ENCODE measurements at places on chromosomes 5 and 9.

DNA sequence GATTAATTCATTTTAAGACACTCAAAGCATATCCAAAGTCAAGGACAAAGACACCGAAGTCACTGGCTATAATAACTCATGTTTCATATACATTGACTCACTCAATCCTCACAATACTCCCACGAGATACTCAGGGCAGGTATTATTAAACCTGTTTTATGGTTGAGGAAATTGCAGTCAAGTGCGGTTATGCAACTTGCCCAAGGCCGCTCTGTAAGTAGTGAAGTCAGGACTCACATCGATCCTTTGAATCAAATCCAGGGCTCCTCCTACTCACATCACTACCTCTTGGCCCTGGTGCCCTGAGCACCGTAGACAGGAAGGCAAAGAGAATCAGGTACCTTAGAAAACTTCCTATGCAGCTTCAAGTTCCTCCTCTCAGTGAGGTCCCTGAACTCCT is 87.8 kb upstream of the APC start:
- no peak for DNase-seq
- no peaks in the 10 kb centered on the region for H3K36me3 ChIP-seq
- H3K27ac ChIP-seq: no peak overlapping the region
- H3K4me3 ChIP-seq: no peak overlapping the region
- peaks cover 54% of the 10 kb centered on the region for H3K27me3 ChIP-seq
- no peaks in the 10 kb centered on the region for H3K4me1 ChIP-seq

- H3K27ac ChIP-seq: no peak overlapping the region
- no peak overlapping the region for H3K4me3 ChIP-seq
- H3K36me3 ChIP-seq: no peaks in the 10 kb centered on the region
- no peak for DNase-seq
- no peaks in the 10 kb centered on the region for H3K4me1 ChIP-seq
- peaks cover 4% of the 10 kb centered on the region for H3K27me3 ChIP-seq
Measured at GRCh38 chr9:20419533-20419932, 202.8 kb downstream of the MLLT3 start.

GRCh38 chr9:114034661-114035062 is 43.4 kb downstream of the AMBP start:
- no peaks in the 10 kb centered on the region for H3K27me3 ChIP-seq
- no peak for DNase-seq
- peaks cover 21% of the 10 kb centered on the region for H3K36me3 ChIP-seq
- no peaks in the 10 kb centered on the region for H3K4me1 ChIP-seq

- H3K4me3 ChIP-seq: no peak overlapping the region
- no peak overlapping the region for H3K27ac ChIP-seq
- DNase-seq: no peak
Measured at GRCh38 chr9:761176-761792, 80.2 kb upstream of the DMRT1 start.

- H3K4me3 ChIP-seq: peak overlapping the region; percentile 94
- no peaks in the 10 kb centered on the region for H3K27me3 ChIP-seq
- DNase-seq: peak; percentile 62
- H3K36me3 ChIP-seq: no peaks in the 10 kb centered on the region
- H3K4me1 ChIP-seq: peaks cover 53% of the 10 kb centered on the region
Measured at GRCh38 chr5:14665949-14666348, 1.4 kb downstream of the OTULIN start.

DNA sequence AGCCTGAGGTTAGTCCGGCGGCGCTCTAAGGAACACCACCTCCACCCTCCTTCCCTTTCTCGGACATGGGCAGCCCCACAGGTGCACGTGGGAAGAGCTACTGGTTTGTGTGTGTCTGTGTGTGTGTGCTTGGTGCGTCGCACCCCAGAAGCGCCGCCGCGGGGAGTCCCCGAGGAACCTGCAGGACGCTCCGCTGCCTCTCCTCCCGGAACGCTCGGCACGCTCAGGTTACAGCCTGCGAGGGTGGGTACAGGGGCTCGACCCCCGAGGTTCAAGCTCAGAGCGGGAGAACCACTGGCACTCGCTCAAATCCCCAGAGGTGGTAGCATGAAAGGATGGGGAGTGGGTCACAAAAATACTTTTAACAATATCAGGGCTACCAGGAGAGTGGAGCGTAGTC is 2.0 kb downstream of the ASTN2 start:
- no peak for DNase-seq
- H3K27me3 ChIP-seq: peaks cover 47% of the 10 kb centered on the region
- H3K27ac ChIP-seq: no peak overlapping the region
- no peaks in the 10 kb centered on the region for H3K4me1 ChIP-seq
- H3K36me3 ChIP-seq: no peaks in the 10 kb centered on the region
- H3K4me3 ChIP-seq: no peak overlapping the region

DNA sequence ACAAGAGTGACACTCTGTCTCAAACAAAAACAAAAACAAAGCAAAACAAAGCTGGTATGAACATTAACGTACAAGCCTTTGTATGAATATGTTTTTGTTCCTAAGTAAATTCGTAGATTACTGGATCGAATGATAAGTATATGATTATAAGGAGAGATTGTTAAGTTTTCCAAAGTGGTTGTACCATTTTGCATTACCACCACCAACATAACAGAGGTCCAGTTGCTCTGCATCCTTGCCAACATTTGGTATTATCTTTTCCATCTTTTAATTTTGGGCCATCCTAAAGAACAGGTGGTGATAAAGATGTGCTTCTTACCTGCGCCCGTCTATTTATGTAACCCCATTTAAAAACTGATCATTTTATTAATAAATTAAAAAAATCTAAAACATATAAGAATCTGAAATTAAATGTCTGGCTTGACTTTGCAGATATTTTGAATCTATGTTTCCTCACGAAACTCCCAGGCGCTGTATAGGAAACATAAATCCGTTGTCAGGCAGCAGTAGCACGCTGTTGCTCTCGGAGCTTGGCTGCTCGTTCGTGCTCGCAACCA is 593 bp upstream of the NAA35 start:
- H3K27me3 ChIP-seq: peaks cover 10% of the 10 kb centered on the region
- DNase-seq: no peak
- peaks cover 14% of the 10 kb centered on the region for H3K36me3 ChIP-seq
- H3K4me1 ChIP-seq: peaks cover 16% of the 10 kb centered on the region

DNA sequence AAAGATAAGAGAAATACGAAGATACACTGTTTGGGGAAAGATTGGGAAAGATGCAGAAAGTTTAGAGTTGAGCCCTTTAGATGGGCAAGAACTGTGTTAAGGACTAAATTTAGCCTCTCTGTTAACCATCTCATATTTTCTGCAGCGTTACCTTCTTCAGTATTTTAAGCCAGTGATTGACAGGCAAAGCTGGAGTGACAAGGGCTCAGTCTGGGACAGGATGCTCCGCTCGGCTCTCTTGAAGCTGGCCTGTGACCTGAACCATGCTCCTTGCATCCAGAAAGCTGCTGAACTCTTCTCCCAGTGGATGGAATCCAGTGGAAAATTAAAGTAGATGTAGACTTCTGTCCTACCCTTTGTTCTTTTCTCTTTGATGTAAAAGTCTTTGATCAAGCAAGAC is 26.4 kb upstream of the LNPEP start:
- no peak overlapping the region for H3K27ac ChIP-seq
- H3K27me3 ChIP-seq: no peaks in the 10 kb centered on the region
- no peak for DNase-seq

- no peak overlapping the region for H3K4me3 ChIP-seq
- H3K4me1 ChIP-seq: no peaks in the 10 kb centered on the region
- DNase-seq: no peak
Measured at GRCh38 chr5:178505639-178506407, 84.4 kb downstream of the COL23A1 start.

- no peaks in the 10 kb centered on the region for H3K36me3 ChIP-seq
- no peak overlapping the region for H3K4me3 ChIP-seq
- peaks cover 16% of the 10 kb centered on the region for H3K27me3 ChIP-seq
- DNase-seq: no peak
- H3K27ac ChIP-seq: no peak overlapping the region
Measured at GRCh38 chr9:135139366-135139959, 52.0 kb downstream of the OLFM1 start.

GRCh38 chr9:89795538-89796195 is 190.9 kb downstream of the GADD45G start:
- peaks cover 5% of the 10 kb centered on the region for H3K27me3 ChIP-seq
- H3K4me1 ChIP-seq: peaks cover 2% of the 10 kb centered on the region
- DNase-seq: no peak
- no peaks in the 10 kb centered on the region for H3K36me3 ChIP-seq
- no peak overlapping the region for H3K27ac ChIP-seq

DNA sequence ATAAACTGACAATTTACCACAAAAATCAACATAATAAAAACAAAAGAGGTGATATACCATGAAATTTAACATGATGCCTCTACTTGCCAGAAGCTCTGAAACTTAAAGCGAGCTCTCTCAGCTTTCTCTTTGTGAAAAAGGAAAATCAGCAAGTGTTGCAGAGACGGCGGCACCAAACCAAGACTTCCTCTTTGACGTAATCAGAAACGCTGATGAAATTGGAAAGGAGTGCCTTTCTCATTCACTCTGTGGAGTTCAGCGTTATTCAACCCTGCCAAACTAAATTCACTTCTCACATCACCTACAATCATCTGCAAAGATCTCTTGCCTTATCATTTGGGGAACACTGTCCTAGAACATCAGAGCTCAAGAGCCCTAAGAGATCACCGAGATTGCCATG is 32.2 kb downstream of the ANXA6 start:
- peaks cover 79% of the 10 kb centered on the region for H3K4me1 ChIP-seq
- H3K36me3 ChIP-seq: peaks cover 53% of the 10 kb centered on the region
- no peaks in the 10 kb centered on the region for H3K27me3 ChIP-seq
- DNase-seq: peak; percentile 78
- peak overlapping the region; percentile 87 for H3K4me3 ChIP-seq

Measured in naive B cell (primary cell).